NCI-H510A (cell line): ENCODE measurements at places on chromosomes 1 and 21.

DNA sequence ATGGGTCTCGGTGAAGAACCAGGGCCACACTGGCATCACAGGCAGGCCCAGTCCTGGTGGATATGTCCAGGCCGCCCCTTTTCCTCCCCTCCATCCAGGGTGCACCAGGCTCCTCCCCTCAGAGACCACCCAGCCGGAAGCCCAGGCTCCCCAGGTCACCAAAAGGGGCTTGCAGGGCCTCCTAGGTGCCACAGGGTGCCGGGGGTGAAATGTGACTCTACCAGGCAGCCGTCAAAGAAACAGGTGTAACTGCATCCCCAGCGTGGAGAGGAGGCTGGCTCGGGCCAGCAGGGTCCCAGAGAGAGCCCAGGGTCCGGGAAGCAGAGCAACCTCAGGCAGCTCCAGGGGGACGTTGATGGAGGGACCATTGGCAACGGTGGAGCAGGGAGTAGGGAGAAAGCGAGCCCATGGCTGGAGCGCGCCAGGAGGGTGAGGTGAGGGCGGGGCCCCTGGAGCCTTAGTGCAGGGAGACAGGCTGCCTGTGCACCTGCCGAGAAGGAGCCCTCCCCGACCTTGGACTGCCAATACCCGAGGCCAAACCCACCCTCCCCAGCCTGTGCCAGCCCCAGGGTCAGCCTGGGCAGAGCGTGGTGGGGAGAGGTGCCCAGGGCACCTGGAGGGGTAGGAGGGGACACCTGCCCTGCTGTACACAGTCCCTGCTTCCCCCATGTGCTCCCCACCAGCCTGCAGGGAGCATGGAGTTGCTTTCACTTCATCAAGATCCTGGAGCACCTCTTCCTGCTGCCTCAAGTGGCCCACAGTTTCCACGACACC lies 48.3 kb upstream of the POFUT2 start:
- no peak for DNase-seq

- DNase-seq = peak; percentile 13
These were observed 19.3 kb downstream of the F3 start for GRCh38 chr1:94522304-94522703.

DNA sequence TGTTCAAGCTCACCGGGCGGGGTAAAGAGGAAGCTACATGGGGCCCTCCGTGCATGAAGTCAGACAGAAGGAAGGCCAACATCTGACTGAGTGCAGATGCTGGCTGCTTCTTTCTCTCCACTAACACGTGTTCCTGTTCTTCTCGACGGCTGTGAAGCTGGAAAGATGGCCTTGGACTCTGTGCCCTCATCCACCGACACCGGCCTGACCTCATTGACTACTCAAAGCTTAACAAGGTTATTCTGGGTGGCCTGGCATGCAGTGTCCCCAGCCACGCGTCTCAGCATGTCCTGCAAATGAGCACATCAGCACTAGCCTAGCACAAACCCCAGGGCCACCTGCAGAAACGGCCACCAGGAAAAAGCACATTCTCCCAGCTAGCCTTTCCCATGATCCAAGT lies 41.2 kb downstream of the ACTN2 start:
- no peak for DNase-seq

GRCh38 chr1:66294707-66295370 lies 239.1 kb upstream of the SGIP1 start:
- DNase-seq = no peak

DNA sequence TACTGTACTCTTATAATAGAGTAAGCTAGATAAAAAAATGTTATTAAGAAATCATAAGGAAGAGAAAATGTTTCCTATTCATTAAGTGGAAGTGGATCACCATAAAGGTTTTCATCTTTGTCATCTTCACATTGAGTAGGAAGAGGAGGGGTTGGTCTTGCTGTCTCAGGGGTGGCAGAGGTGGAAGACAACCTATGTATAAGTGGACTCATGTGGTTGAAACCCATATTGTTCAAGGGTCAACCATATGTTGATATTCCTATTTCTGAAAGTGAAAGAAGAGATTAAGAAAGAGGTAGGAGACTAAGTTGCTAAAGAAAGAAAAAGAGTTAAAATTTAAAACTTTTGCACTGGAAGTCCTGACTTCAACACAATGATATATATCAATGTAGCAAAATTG lies 4.9 kb upstream of the ZP4 start:
- DNase-seq = no peak

DNA sequence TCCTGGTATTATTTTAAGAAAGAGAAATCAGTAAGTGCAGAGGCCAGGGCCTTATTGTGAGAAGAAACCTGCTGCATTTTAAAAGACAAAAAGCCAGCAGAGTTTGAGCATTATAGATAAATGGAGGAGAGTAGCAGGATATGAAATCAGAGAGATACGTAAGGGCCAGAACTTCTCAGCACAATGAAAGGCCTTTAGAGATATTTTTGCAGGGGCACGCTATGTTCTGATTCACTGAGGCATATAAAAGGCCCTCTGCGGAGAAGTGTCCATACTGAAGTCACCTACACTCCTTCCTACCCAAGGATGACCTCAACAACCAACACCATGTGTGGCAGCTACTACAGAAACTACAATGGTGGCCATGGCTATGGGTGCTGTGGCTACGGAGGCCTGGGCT lies at the start of gene KRTAP6-3:
KRTAP6-3 (plus strand) TSS at position 301 of the 400 bp plus-strand sequence; CDS start at position 307, 6 bp downstream.
- DNase-seq = no peak

DNA sequence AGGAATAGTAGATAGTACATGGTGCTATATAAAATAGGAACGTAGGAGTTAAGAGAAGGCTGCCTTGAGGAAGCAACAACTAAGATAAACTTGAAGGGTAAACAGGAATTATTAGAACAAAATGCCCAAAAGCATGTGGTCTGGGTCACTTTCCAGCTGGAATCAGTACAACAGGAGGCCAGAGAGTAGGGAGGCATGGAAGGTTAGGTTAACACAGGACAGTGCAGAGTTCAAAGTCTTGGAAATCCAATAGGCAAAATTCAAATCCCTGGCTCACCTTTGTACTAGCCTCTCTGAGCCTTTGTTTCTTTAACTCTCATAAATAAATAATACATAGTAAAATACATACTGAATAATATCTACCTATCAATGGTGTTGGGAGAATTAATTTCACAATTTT lies 69.0 kb upstream of the NEK7 start:
- no peak for DNase-seq

GRCh38 chr21:21907271-21907670 lies 909.1 kb downstream of the NCAM2 start:
- no peak for DNase-seq

DNA sequence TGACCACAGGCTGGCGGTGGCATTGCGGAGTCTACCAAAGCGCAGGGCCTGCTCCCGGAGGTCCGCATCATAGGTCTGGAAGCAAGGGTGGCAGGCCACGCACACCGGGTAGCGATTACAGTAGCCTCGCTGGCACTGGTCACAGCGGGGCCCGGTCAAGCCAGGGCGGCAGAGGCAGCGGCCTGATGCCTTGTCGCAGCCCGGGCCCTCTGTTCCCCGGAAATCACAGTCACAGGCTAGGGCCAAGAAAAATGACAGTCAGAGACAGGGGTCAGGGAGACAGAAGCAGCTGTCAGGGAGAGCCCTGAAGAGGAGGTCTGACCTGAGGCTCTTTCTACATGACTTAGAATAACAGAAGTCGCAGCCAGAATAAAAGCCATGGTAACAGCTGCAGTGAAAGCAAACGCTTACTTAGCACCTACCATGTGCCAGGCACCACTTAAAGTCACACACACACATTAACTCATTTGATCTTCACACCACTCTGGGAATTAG lies 26.4 kb downstream of the LAMB3 start:
- DNase-seq = no peak

DNA sequence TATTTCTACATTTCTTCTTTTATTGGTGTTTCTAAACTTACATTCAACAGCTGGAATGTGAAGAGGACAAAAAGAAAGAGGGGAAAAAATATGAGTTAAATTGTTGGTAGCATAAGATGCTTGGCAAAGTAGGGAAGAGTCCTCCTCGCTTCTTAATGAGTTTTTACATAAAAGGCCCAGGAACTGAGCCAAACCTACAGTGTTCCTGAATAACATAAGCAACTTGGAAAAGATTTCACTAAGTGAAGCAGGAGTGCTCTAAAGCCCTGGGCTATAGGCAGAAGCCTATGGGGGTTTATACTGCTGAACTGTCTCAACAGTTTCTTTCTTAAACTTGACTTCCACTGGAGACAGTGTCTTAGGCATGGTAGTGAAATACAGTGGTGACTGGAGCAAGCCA lies 115.0 kb upstream of the USP25 start:
- no peak for DNase-seq

- no peak for DNase-seq
These were observed 11.7 kb upstream of the DPH5 start for GRCh38 chr1:101037316-101037715.

DNA sequence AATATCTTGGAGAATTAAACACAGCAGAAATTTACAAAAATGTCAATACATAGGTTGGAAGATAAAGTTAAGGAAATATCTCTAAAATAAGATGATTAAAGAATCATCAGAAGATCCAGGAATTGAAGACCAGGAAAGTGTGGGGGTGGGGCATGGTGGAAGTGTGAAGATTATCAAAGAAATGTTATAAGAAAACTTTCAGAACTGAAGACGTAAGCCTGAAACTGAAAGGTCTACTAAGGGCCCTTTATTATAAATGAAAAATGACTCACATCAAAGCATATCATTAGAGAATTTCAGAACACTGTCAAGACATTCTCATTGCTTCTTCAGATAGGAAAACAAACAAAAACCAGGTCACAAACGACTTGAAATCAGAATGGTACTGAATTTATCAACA lies 92.4 kb upstream of the DPT start:
- no peak for DNase-seq

DNA sequence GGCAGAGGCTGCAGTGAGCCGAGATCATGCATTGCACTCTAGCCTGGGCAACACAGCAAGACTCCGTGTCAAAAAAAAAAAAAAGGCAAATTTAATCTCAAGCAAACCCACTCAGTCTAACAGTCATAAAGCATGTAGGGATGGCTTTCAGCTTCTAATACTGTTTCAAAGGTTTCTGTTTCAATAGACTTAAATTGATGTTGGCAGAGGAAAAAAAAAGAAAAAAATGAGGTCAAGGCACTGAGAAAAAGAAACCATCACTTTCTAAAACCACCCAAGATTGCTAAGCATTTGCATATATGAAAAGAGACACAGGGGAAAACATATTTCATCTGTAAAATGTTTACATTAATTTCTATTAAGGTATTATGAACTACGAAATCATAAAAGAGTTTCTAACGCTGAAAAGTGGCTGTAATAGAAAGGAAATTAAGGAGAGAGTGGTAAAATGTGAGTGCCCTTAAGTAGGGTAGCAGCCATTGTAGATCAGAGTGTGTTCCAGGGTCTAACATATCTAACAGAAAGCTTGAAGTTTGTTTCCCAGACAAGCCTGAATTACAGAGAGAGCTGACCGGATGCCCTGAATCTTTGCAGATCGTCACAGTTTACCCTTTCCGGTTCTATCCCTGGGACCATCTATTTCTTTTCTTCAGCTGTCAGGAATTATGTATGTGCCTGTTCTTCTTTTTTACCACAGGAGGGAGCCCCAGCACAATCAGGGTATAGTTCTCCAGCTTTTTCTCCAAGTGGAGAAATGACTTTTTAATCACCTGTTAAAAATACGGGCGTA lies 70.0 kb downstream of the PLD5 start:
- DNase-seq = no peak

DNA sequence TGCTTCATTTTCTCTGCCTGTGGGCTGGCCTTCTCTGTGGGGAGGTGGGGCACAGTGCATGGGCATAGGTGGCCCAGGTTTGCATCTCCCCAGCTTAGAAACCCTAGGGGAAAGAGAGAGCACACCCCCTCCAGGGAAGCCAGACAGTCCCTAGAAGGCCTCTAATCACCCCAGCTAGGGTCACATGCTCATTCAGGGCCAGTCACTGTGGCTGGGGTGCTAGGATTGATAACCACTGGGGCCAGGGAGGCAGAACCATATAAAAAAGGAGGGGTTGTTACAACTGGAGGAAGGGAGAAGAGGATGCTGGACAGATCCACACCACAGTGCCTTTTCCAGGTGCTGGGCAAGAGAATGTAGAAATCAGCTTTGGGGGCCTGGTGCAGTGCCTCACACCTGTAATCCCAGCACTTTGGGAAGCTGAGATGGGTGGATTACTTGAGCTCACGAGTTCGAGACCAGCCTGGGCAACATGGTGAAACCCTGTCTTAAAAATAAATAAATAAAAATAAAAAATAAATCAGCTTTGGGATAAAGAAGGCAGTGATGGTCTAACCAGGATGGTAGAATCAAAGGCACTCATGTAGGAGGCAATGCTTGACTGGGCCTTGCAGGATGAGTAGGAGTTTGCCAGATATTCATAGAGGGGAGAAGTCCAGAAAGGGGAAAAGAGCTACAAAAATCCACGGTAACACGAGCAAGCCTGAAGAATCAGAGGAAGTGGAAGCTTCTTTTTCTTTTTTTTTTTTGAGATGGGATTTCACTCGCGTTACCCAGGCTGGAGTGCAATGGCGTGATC lies 19.5 kb downstream of the FBLIM1 start:
- no peak for DNase-seq

DNA sequence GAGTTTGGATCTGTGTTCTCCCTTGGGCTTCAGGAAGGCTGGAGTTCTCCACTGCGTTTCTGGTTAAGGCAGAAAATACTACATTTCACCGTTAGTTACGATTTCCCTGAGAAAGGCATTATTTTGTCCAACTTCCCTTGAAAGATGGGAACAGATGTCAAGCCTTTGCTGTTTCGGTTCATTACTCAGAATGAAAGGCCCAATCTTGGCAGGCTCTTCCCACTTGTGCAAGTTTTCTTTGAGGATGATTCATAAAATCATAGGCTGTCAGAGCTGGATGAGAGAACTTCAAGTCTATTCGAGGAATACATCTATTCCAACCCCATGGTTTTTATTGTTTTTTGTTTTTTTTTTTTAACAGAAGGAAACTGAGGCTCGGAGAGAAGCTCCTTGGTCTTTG lies 205.2 kb downstream of the GRIK3 start:
- DNase-seq = no peak

- no peak for DNase-seq
These were observed 365.3 kb downstream of the HHIPL2 start for GRCh38 chr1:222182641-222183040.
